Nucleus accumbens (tissue), 56 donors: ENCODE measurements at places on chromosomes 4 and X.

GRCh38 chrX:102995316-102995715 is 58.2 kb downstream of the RAB40AL start:
- no peak for DNase-seq

DNA sequence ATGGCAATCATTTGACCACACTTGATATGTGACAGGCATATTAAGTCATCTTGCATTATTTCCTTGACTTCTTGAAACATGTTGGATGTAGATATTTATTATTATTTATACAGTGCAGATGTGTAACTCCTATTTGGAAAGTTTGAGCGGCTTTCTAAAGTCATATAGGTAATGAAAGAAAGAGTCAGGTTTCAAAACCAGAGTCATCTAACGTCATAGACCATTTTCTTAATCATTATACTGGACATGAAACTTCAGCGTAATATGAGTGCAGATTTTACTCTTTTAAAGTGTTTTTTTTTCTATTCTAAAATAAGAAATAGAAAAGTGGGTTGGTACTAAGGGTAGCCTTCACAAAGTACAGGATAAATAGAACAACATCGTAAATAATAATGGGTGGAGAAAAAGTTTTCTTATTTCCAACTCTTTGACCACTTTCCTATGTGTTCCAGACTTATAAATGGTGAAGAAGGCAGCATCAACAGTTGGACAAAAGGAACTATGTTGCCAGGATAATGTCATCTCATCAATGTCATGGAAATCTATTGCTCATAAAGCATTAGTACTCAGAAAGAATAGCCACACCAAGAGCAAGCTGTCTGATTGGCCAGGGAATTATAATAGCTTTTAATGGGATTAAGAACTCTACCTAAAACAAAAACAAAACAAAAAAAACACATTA is 108.0 kb upstream of the PCDH18 start:
- no peak for DNase-seq

DNA sequence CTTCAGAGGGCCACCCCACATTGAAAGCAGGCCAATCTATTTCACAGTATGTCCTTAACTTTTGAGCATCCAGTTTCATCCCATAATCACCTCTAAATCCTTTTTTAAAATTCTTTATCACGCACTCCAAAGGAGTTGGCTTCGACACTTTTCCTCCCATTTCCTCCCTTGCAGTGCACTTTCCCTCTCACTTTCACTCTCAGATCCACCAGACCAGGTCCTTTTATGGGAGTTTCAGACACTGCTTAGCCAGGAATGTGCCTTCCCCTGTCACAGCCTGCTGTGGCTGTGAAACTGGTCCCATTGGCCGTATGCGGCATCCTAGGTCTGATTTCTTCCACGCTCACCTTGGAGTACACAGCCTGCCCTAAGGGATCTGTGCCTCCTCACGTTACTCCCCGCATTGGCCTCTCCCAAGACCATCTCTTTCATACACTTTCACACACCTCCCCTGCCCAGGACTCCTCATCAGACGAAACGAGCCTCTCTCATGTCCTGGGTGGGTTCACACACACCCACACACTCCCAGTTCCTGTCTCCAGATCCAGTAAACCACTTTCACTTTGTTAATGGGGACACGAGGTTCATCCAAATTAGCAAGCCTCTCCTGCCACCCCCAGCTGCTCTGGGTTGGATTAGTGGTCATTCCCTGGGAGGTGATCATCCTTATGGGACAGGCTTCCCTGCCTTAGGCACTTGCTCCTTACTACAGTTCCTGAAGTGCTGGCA is 10.0 kb upstream of the RHOXF2B start:
- no peak for DNase-seq

GRCh38 chrX:34063616-34064015 is 68.5 kb downstream of the FAM47A start:
- DNase-seq, result no peak

GRCh38 chrX:73964579-73964978 is 339.4 kb upstream of the ZCCHC13 start:
- DNase-seq, result no peak

- no peak for DNase-seq
These were observed 58.5 kb downstream of the CRLF2 start for GRCh38 chrX:1153940-1154339.

GRCh38 chr4:18878561-18878960 is 857.0 kb upstream of the LCORL start:
- no peak for DNase-seq

DNA sequence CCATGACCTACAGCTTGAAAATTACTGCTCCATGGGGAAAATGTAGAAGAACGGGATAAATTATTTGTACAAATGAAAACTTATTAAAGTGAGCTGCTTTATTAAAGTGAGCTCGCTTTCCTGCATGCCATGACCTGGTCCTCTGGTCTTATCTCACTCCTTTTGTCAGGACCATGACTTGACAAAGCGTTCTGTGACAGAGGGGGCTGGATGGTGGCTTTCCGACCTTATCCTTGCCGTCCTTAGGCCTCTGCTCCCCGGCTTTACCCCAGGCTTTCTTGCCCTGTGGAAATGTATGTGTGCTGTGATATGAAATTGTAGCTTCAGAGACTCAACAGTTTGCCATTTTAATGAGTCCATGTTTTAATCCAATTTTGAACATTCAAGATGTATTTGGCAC is 44.0 kb upstream of the FBXW7 start:
- no peak for DNase-seq

- DNase-seq, result peak; percentile 76
These were observed 3.1 kb downstream of the CXXC4 start for GRCh38 chr4:104491481-104492182.

DNA sequence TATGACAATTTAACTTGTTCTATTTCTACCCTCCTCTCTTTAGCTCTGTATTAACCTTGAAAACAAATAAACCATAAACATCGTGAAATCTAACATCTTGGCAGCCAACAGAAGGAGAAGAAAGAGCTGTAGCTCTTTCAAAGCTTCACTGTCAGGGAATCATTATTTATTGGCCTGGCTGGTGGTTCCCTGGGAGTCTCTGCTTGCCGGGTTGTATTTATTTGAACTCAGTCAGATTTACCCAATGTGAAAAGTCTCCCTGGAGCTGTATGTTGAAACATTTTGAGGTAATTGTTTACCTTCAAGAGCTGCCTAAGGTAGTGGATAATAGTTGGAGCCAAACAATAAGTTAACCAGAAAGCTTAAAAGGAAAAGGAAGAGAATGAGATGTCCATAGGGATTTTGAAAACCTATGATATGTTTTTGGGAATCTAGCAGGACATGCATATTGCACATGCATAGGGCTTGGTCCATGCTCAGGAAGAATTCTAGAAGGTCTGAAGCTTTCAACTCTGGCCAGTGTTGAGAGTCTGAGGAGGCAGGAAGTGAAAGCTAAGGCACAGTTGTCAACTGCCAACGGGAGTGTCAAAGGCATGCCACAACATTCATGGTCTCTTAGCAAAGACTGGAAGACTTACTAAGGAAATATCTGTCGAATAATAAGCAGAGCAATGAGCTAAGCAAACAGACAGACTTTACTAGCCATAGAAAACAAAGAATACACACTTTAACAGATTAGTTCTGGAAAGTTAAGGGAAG is 621.6 kb downstream of the PCDH7 start:
- no peak for DNase-seq

DNA sequence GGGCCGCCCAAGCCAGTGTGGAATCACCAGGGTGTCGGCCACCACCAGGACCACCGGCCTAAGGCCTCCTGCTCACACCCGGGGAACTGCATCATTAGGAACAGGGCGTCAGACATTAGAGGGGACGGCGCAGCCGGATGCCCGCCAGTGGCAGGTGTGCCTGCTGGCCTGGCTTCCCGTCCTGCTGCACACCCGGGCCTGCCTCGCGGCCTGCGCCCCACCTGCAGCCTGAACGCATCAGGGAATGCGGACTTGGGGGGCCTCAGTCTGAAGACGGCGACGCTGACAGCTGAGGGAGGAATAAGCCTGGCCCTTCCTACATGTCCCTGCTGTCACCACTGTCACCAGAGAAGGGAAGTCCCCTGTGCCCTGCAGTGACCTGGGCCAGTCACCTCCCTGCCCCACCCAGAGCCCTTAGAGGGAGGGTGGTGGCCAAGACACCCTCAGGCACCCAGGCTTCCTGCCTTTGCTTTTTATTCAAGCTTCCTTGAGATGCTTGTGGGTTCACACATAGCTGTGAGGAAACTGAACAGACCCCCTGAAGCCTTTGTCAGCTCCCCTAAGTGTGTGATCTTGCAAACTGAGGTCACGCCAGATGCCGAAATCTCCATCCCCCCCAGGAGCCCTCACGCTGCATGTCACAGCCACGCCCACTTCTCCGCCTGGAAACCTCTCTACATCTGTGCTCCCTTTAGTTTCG is 3.2 kb downstream of the DGKQ start:
- DNase-seq, result no peak

- DNase-seq, result no peak
These were observed 162.0 kb upstream of the ATP6AP2 start for GRCh38 chrX:40418813-40419195.

- DNase-seq, result no peak
These were observed 7.2 kb upstream of the NEUROG2 start for GRCh38 chr4:112523008-112523721.

- no peak for DNase-seq
These were observed 103.3 kb upstream of the TSPAN7 start for GRCh38 chrX:38458071-38458470.

- DNase-seq, result no peak
These were observed 504.9 kb downstream of the C4orf33 start for GRCh38 chr4:129600898-129601297.

DNA sequence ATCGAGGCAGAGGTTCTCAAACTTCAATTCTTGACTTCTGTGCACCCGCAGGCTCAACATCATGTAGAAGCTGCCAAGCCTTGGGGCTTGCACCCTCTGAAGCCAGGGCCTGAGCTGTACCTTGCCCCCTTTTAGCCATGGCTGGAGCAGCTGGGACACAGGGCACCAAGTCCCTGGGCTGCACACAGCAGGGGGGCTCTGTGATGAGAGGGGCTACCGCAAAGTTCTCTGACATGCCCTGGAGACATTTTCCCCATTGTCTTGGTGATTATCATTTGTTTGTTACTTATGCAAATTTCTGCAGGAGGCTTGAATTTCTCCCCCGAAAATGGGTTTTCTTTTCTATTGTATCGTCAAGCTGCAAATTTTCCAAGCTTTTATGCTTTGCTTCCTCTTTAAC is 4.9 kb upstream of the MAGEB17 start:
- no peak for DNase-seq

DNA sequence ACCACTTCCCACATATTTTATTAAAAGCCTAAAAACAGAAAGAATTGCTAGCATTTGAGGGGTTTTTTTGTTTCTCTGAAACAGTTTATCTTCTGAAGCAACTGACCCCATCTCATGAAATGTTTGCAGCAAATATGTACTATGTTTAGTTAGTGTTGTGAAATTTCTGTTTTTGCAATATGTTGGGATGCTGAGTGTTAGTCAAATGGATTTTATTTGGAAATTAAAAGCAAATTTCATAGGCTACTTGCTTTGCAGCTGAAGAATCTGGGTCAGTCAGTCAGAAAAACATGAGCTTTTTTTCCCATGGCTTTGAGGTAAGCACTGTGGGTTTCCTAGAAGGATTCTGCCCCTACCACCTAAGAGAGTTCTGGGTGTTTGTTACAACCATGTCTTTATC is 184.9 kb upstream of the DKK2 start:
- no peak for DNase-seq

DNA sequence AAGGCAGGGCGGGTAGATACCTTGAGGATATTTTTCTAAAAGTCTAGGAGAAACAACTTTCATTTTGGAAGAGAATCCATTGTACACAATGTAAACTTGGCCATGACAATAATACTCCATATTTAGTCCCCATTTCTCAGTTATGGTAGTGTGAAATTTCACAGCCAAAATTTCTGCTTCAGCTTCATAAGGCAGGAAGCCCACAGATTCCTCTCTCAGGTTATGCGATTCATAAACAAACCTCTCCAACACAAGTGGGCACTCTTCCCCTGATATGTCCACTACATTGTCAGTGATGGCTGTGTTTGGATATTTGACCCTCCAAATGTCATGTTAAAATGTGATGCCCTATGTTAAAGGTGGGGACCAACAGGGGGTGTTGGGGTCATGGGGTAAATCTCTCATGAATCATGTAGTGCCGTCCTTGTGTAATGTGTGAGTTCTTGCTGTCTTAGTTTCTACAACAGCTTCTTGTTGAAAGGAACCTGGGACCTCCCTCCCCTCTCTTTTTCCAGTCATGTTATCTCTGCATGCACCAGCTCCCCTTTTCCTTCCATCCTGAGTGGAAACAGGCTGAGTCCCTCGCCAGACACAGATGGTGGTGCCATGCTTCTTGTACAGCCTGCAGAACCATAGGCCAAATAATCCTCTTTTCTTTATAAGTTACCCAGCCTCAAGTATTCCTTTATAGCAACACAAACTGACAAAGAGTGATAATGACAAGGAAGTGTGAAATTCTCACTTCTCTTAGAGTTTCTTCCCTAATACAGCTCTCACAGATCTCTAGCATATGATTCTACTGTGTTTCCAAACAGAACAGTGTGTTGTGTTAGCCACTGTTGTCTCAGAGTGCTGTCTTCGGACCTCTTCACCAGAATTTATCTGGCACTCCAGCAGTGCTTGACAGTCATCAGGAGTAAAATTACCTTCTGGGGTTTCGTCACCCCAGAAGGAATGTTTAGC is 598.4 kb upstream of the GNPDA2 start:
- no peak for DNase-seq

DNA sequence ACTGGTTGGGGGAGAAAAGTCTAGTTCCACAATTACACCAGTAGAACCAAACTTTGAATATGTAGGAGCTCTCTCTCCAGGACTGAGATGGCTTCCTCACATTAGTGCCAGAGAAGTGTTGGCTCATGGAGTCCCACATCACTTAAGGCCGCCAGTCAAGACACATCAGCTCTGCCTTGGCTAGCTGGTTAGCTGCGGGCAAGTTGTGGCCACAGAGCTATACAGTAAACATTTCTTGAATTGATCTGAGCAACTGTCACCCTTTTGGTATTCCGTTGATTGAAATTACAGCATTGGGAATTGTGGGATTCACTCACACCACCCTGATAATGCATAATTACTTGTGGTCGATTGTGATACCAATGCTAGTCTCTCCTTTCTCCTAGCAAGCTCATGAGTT is 76.2 kb downstream of the LNX1 start:
- no peak for DNase-seq

GRCh38 chrX:84248226-84248625 is 60.2 kb upstream of the RPS6KA6 start:
- DNase-seq, result no peak

GRCh38 chr4:26955241-26955640 is 94.6 kb downstream of the STIM2 start:
- DNase-seq, result no peak

DNA sequence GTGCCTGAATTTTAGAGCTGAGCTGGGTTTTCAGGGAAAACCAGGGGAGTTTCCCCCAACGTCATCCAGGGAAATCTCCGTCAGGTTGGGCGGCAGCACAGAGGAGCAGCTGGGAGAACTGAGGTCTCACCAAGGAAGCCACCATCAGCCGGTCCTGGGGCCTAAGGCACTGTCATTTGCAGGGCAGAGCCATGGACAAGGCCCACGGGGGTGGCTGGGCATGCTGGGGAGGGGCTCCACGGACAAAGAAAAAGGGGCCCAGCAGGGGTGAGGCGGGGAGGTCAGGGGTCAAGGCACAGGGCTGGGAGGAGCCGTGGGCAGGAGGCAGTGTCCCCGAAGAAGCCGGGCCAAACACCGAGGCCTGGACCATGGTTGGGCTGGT is 109.8 kb downstream of the HMX1 start:
- DNase-seq, result no peak

GRCh38 chrX:41002026-41002425 is 83.2 kb upstream of the USP9X start:
- no peak for DNase-seq
